Mononuclear cell (primary cell): ENCODE measurements at places on chromosomes 6 and 20. TPM values are rescaled to one million over a fixed set of nuclear protein-coding genes. Genes with fewer than 3 reads are reported as not detected.

The ADA gene
- total RNA-seq: 14.4 TPM

The PAX1 gene
- total RNA-seq: not detected

The TMEM170B gene
- 17.5 TPM for total RNA-seq

The PRKN gene
- 6.1 TPM for total RNA-seq

The ECI2 gene
- total RNA-seq: 14.0 TPM

The NPEPL1 gene
- total RNA-seq: 25.5 TPM

The MUCL3 gene
- not detected for total RNA-seq

The TLDC2 gene
- total RNA-seq: 0.10 TPM

The VSTM2L gene
- not detected for total RNA-seq

The MACROD2 gene
- total RNA-seq: 1.7 TPM

The CST2 gene
- not detected for total RNA-seq

The GCNT2 gene
- 6.8 TPM for total RNA-seq

The ISM1 gene
- 1.2 TPM for total RNA-seq

The SSTR4 gene
- not detected for total RNA-seq

The PPT2 gene
- total RNA-seq: 6.0 TPM

The NMBR gene
- not detected for total RNA-seq

The FAXC gene
- total RNA-seq: not detected
